ENCODE measurements at places on chromosomes 1 and 21.

DNA sequence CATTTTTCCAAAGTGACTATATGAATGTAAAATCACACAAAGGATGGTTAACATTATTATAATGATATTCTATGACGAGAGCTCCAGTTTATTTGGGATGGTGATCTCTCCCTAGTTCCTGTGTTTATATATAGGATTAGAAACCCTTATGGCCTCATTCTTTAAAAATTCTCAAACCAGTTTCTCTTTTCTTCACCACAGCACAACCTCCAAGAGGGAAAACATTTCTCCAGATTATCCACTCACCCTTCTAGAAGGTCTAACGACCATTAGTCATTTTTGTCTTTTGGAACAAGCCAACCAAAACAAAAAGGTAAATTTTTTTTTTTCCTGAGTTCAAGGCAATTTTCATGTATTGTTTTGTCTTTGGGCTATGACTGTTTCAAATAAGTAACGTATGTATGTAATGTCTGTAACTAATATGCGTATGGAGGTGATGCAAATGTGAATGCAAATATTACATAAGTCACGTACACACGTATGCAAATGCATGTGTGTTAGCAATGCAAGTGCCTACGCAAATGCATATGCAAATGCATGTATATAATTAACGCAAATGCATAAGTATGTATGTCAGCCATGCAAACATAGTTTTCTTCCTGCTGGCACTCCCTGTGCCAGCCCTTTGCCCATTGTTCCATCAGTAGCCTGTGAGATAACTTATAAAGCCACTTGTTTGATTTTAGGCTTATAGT lies 72.5 kb upstream of the MORC3 start:
- DNase-seq: peak; percentile 16

DNA sequence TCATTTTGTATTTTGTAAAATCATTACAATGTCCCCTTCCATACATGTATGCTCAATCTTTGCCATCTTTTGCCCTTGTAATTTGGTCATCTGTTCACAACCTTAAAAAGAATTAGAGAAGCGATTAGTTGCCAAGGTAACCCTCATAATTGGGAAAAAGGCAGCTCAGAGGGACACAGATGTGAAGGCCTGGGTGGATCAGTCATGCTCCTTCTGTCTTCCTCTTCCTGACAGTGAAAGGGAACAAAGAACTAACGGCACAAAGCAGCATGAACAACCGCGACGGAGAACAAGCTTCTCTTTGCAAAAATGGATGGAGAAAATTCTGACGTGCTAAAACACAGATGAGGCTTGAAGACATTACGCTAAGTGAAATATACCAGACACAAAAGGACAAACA lies 78.7 kb upstream of the COG2 start:
- no peak for DNase-seq

GRCh38 chr1:89361681-89362080 lies 2.2 kb upstream of the GBP6 start:
- DNase-seq: no peak

DNA sequence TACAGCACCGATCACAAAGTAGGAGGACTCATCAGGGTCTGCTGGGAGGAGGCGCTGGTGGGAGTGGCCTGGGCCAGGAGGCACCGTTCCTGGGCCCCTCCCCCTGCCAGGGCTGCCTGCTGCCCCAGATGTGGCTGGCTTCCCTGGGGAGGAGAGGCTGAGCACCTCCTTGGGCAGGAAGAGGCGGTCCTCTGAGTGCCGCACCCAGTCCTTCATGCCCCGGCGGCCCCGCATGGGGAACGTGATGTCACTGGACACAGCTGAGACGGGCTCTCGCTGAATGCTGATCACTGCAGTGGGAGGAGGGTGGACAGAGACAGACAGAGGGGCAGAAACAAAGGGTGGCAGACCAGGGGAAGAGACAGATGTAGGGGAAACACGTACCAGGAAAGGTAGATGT lies 24.8 kb downstream of the ADGRB2 start:
- DNase-seq: no peak
